Esophagus squamous epithelium (tissue), 5 donors: ENCODE measurements at places on chromosomes 2 and 18.

- DNase-seq = no peak
Measured at GRCh38 chr2:102975996-102976975, 214.5 kb downstream of the TMEM182 start.

DNA sequence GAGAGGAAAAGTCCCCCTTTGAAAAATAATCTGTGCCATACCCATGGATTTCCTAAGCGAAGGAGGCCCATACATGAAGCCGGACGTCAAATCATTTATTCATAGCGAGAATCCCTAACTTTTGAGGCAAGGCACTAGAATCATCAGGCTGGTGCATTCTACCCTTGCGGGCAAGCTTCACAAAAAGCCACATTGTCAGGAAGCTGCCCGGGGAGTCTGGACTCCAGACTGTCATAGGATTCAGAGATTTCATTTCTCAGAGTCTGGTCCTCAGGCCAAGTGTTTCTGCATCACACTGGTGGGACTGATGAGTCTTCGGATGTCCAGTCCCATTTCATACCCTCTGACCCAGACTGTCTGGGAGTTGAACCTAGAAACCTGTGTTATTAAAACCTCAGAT, 8.9 kb downstream of the SLC9A4 start:
- DNase-seq = no peak

- DNase-seq = no peak
Measured at GRCh38 chr2:40257340-40258134, 194.4 kb downstream of the SLC8A1 start.

DNA sequence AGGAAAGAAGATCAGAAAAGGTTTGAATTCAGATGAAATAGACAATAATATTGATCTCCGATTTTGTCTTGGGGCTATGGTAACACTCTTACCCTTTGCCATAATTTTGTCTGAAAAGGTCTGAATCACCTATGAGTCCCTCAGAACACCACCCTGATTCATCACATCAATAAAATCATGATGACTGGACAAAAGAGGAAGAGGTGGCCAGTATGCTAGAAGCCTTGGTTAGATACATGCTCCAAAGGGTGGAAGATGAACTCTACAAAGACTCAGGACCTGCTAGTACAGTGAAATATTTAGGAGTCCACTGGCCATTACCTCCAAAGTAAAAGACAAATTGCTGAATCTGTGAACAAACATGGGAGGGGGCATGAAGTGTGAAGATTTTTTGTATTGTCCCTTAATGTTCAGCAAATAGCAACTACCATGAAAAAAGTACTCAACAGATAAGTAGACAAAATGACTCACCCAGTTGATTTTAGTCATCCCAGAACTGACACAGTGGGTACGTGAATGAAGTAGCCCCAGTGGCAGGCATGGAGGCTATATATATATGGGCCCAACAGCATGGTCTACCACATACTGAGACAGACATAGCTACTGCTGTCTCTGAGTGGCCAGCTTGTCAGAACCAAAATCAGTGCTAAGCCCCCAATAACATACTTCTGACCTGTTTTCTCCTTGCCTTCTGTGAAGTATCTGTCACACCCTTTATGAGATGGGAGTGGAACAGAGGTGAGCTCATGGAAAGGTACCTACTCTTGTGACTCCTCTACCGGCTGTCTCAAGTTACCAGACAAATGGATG, 36.5 kb upstream of the GLS start:
- DNase-seq = no peak

- no peak for DNase-seq
Measured at GRCh38 chr2:220044383-220044782, 417.0 kb downstream of the SLC4A3 start.

DNA sequence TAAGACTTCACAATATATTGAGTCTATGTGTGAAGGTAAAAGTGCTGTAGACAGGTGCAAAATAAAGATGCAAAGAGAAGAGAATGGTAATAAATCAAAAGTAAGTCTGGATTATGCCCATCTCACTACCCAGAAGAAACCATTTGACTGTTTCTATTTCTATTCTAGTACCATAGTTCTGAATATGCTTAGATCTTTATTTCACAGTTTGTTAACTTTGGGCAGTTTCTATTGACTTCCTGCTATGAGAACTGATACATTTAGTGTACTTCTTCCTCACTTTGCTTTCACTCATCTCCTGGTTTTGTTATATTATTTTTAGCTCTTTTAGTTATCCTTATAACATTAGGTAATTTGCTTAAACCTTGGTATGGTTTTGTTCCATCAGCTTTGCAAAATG, 94.9 kb downstream of the HS1BP3 start:
- no peak for DNase-seq

- no peak for DNase-seq
Measured at GRCh38 chr2:51413726-51414125, 381.8 kb upstream of the NRXN1 start.

GRCh38 chr2:230131366-230131765, 62.6 kb upstream of the SLC16A14 start:
- DNase-seq = no peak

- no peak for DNase-seq
Measured at GRCh38 chr2:190938771-190939335, 58.2 kb downstream of the GLS start.

- DNase-seq = no peak
Measured at GRCh38 chr2:166042768-166043390, 84.9 kb downstream of the SCN1A start.

GRCh38 chr18:62486290-62486964, 36.4 kb upstream of the ZCCHC2 start:
- DNase-seq = no peak

DNA sequence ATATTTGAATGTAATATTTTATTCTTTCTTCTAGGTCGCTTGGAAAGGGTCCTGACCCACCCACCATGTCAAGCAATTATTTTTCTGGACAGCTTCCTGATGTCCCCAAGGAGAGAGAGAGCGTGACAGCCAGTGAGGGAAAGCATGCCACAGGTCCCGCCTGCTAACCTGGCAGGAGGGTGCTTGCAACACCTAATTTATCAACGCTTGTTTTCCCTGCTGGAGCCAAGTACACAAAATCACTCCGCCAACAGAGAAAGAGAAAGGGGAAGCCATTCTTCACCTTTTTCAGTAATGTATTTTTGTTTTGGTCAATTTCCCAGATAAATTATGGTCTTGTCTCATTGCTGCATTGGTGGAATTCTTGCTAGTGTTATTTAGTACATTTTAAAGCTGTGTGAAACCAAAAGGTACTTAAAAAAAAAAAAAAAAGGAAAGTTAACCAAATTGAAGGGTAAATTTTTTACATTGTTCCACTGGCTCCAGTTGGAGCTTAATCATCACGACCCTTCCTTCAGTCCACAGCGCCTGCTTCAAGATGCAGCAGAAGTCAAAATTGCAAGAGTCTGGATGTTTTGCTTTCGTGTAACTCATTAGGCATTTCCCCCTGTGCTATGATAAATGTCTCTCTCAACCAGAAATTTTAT, 88.5 kb upstream of the COPS8 start:
- no peak for DNase-seq

DNA sequence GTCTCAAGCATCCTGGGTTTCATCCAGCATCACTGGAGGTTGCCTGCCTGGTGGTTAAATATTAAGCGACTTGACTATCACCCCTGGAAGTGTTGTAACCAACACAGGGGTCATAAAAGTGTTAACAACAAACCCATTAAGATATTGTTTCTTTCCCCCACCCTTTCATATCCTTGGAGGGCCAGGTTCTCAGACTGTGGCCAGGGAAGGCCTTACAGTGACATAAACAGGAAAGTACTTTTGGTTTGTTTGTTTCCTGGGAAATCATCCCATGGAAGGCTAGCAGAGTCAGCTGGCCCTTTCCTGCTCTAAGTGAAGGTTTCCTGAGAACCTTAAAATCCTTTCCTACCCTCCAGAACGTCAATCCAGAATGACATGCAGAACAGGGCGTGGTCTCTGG, 160.9 kb downstream of the CLIP4 start:
- no peak for DNase-seq

GRCh38 chr18:26657631-26658581, 109.6 kb upstream of the KCTD1 start:
- no peak for DNase-seq
